ENCODE measurements at places on chromosomes 12 and 14. TPM values are rescaled to one million over a fixed set of nuclear protein-coding genes. Genes with fewer than 3 reads are reported as not detected.

DNA sequence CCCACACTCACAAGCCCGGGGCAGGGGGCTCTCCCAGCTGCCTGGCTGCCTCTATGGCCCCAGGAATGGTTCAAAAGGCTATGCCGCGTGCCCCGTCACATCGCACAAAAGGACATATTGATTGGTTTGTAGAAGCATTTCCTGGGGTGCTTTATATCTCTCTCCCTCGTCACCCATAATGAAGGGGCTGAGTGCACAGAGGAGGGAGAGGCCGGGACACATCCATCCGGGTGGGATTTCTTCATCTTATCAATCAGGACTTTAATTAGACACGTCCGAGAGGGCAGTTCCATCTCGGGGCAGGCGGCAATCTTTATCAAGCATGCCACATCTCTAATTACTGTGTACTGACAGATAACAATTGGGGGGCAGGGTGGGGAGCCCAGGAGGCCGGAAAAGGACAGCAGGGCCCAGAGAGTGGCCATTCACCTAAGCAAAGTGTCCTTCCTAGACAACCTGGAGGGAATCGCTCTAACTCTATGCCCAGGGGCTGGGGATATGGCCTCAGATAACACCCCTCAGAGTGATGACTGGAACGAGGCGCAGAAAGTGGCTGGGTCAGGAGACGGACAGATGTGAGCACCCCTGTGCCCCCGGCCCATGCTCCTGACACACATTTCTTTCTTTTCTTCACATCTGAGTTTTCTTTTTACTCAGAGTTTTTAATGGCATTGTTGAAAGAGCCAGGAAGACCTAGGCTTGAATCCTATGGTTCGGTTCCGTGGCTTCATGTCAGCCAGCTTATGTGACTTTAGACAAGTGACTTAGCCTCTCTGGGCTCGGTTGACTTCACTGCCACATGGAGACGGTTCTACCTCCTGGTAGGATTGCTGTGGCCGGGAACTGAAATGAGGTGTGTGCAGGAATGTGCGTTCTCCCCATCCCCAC, 36.0 kb upstream of the ESRRB start:
- no peak for DNase-seq
- no peaks in the 10 kb centered on the region for H3K27me3 ChIP-seq
- no peak overlapping the region for H3K4me3 ChIP-seq

DNA sequence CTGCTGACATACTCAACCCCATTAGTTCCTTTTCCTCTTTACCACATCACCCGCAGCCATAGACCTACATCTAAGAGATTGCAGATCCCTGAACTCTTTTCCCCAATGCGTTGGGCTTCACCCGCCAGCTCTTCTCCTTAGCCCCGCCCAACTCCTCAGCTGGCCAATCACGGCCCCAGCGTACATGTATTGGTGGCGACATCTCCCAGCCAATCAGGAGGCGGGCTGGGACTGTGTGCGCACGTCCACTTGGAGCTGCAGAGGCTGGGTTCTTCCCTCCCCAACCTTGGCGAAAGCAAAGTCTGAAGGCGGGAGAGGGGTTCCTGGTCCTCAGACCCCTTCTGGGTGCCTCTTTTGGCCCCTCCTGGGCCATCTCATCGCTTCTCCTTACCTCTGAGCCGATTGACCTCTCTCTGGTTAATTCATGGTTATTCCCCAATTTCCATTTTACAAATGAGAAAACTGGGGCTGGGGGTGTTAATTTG, 11.0 kb downstream of the PDE1B start:
- H3K27ac ChIP-seq, result peak overlapping the region; percentile 19
- DNase-seq, result peak; percentile 73
- H3K4me1 ChIP-seq, result peaks cover 14% of the 10 kb centered on the region
- no peaks in the 10 kb centered on the region for H3K27me3 ChIP-seq
- peak overlapping the region; percentile 67 for H3K4me3 ChIP-seq

The CLEC6A gene
- total RNA-seq, result not detected

GRCh38 chr12:80033448-80033847, 65.9 kb upstream of the OTOGL start:
- H3K4me3 ChIP-seq, result no peak overlapping the region
- no peak for DNase-seq

The TNS2 gene
- 2.1 TPM for total RNA-seq

The PEX5 gene
- 31.3 TPM for total RNA-seq

DNA sequence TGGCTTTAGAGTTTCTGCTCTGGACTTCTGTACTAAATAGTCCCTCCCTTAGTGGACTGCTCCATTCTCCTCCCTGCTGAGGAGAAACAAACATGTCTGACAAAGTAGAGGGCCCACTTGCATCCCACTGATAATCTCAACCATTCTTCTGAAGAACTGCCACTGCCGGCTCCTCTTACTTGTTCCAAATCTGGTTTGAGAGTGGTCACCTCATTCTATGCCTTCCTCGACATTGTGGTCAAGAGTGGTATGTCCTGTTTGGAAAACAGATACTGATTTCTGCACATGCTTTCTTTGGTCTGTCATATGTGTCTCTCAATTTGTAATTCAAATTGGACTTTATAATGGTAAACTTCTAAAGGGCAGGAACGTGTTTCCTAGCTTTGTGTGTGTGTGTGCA, 36.3 kb upstream of the PLEKHA5 start:
- no peak overlapping the region for H3K27ac ChIP-seq
- no peak overlapping the region for H3K4me3 ChIP-seq
- H3K4me1 ChIP-seq, result no peaks in the 10 kb centered on the region
- DNase-seq, result no peak

The MYH6 gene
- 0.09 TPM for total RNA-seq

DNA sequence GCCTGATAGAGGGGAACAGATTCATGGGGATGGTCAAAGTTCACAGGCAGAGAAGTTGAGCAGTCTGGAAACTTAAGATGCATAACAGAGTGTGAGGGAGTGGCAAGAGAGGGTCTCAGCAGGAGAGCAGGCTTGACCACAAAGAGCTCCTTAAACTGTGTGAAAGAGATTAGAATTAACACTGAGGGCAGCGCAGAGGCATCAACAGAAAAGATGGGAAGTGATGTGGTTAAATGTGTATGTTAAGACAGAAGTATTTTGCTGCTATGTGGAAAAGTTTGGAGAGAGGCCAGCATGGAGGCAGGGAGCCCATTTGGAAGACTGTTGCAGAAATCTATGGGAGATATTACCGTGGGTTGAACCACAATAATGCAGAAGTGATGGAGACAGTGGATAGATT, 122.7 kb upstream of the LMNTD1 start:
- H3K27me3 ChIP-seq, result no peaks in the 10 kb centered on the region
- H3K4me3 ChIP-seq, result no peak overlapping the region
- H3K4me1 ChIP-seq, result no peaks in the 10 kb centered on the region
- H3K36me3 ChIP-seq, result no peaks in the 10 kb centered on the region
- no peak for DNase-seq

GRCh38 chr14:101405171-101405883, 156.0 kb upstream of the DIO3 start:
- DNase-seq, result no peak
- H3K4me1 ChIP-seq, result no peaks in the 10 kb centered on the region
- no peaks in the 10 kb centered on the region for H3K36me3 ChIP-seq
- no peaks in the 10 kb centered on the region for H3K27me3 ChIP-seq

The CACNA2D4 gene
- total RNA-seq, result 5.7 TPM

GRCh38 chr12:69342421-69342820, 5.8 kb upstream of the LYZ start:
- H3K36me3 ChIP-seq, result no peaks in the 10 kb centered on the region
- no peak overlapping the region for H3K4me3 ChIP-seq
- no peaks in the 10 kb centered on the region for H3K27me3 ChIP-seq
- DNase-seq, result no peak
- H3K4me1 ChIP-seq, result no peaks in the 10 kb centered on the region

DNA sequence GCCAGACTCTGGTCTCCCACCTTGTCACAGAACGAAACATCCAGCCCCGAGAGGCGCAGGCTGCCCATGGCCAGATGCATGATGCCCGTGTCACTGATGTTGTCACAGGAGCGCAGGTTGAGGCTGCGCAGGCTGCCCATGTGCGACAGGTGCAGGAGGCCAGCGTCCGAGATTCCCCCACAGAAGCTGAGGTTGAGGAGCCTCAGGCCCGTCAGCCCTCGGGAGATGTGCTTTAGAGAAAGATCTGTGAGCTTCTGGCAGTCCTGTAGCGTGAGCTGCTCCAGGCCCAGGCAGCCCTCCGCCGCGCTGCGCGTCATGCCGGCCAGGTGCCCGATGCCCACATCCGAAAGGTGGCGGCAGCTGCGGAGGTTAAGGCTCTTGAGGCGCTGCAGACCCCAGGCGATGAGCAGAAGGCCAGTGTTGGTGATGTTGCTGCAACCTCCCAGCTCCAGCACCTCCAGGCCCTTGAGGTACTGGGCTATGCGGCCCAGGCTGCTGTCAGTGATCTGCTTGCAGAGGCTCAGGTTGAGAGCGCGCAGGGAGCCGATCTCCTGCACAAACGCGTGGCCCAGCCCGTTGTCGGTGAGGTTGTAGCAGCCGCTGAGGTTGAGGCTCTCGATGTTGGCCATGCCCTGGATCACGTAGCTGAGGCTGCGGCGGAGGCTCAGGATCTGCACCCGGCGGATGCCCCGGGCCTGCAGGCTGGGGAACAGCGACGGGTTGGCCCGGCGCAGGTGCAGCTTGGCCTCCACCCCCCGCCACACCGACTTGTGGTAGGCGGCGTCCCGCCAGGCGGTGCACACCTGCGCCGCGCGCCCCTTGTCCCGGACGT, 991 bp downstream of the FBXL14 start:
- H3K4me3 ChIP-seq, result peak overlapping the region; percentile 95
- peak; percentile 40 for DNase-seq
- H3K27me3 ChIP-seq, result no peaks in the 10 kb centered on the region
- H3K27ac ChIP-seq, result peak overlapping the region; percentile 78
- no peaks in the 10 kb centered on the region for H3K36me3 ChIP-seq
- H3K4me1 ChIP-seq, result peaks cover 39% of the 10 kb centered on the region

DNA sequence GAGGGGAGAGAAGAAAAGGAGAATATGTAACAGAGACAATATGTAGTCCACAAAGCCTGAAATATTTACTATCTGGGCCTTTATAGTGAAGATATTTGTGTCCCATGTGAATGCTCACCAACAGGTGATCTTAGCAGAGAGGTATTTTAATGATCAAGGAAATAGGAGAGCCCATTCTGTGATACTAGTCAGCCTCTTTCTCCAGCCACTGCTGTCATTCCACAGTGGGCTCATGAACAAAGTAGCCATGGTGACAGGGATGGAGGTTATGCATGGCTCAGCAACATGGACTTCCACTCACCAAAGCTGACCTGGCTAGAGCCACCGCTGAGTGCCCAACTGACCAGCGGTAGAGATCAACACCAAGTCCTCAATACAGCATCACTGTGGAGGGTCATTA, 58.2 kb downstream of the OSBPL8 start:
- no peak overlapping the region for H3K27ac ChIP-seq
- no peak for DNase-seq
- no peaks in the 10 kb centered on the region for H3K27me3 ChIP-seq
- H3K36me3 ChIP-seq, result no peaks in the 10 kb centered on the region

The TAS2R50 gene
- 0.22 TPM for total RNA-seq

The CMA1 gene
- not detected for total RNA-seq

The GRIP1 gene
- 1.5 TPM for total RNA-seq

DNA sequence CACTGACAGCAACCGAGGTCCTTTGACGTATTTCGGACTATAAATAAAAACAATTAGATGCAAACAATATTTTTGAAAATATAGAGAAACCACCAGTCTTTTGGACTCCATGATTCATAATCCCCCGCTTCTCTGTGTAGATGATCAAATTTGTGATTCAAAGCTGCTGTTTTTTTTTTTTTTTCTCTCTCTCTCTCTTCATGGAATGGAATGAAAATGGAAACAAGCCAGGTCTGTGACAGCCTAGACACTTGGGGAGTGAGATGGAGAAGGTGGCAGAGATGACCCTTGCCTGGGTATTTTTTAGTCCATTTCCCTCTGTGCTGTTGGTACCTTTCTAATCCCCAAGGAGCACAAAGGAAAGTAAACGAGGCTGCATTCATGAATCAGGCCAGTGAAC, 248.5 kb downstream of the GLT1D1 start:
- no peaks in the 10 kb centered on the region for H3K36me3 ChIP-seq
- H3K4me3 ChIP-seq, result no peak overlapping the region
- DNase-seq, result no peak

DNA sequence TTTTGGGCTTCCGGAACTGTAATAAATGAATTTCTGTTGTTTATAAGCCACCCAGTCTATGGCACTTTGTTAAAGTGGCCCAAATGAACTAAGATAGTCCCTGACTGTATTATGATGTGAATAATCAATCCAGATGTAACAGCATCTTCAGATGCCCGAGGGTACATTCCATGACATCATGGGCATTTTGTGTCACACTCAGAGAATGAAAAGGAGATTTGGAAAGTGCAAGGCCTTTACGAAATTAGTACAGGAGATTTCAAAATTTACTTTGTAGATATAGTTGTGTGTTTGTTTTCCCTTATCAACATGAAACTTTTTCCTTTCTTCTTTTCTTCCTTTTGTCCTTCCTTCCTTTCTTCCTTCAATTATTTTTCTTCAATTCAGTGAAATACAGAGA, 54.2 kb upstream of the AMIGO2 start:
- no peak overlapping the region for H3K27ac ChIP-seq
- H3K4me3 ChIP-seq, result no peak overlapping the region
- H3K36me3 ChIP-seq, result no peaks in the 10 kb centered on the region
- H3K27me3 ChIP-seq, result no peaks in the 10 kb centered on the region
- no peak for DNase-seq

GRCh38 chr12:59182191-59182590, 261.9 kb upstream of the LRIG3 start:
- no peak overlapping the region for H3K4me3 ChIP-seq
- H3K36me3 ChIP-seq, result no peaks in the 10 kb centered on the region
- H3K27ac ChIP-seq, result no peak overlapping the region

The BRMS1L gene
- 7.9 TPM for total RNA-seq

DNA sequence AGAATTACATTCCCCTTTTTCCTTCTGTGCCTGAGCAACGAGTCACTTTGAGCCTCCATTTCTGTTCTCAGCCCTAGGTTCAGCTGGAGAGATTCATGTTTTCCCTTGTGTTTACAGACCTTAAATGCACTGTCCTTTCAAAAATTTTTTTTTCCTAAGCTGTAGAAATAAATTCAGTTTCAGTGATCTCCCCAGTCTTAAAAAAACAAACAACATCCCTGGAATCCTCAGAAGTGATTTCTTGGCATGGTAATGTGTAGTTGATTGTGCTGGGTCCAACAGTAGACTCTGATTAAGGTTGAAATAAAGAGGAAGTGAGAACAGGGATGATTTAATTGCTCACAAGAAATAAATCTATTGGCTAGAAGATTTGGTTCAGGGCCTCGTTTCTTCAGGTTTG, 89.3 kb downstream of the NTN4 start:
- DNase-seq, result no peak
- no peaks in the 10 kb centered on the region for H3K4me1 ChIP-seq

- DNase-seq, result peak; percentile 23
- H3K4me3 ChIP-seq, result peak within 1 kb of the TSS; percentile 5
- peaks cover 17% of the 10 kb centered on the region for H3K4me1 ChIP-seq
- no peak within 1 kb of the TSS for H3K27ac ChIP-seq
These were observed at the start of gene PPP1R36 for GRCh38 chr14:64549791-64550620. TSS of gene PPP1R36 (plus strand) at chr14:64549961. CDS start at chr14:64549998, 37 bp downstream.

DNA sequence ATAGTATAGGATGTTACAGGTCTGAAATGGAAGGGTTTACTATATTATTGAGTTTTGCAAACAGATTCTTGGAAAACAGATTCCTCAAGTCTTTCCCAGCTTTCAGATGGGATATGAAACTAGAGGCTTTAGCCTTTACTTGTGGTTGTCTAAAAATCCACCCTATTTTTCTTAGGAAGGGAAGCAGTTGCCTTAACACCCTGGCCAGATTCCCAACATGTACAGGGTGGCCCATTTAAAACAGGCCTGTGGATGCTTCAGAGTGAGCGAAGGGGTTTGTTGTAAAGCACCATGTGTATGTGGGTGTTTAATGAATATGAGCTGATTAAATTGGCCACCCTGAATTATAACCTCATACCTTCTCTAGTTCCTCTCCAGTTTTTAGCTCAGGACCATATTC, 415.9 kb downstream of the ZFP36L1 start:
- no peak overlapping the region for H3K4me3 ChIP-seq
- H3K27me3 ChIP-seq, result no peaks in the 10 kb centered on the region
- no peaks in the 10 kb centered on the region for H3K36me3 ChIP-seq
- no peak overlapping the region for H3K27ac ChIP-seq
- peaks cover 34% of the 10 kb centered on the region for H3K4me1 ChIP-seq
